ENCODE measurements at places on chromosomes 1 and 21. TPM values are rescaled to one million over a fixed set of nuclear protein-coding genes. Genes with fewer than 3 reads are reported as not detected.

DNA sequence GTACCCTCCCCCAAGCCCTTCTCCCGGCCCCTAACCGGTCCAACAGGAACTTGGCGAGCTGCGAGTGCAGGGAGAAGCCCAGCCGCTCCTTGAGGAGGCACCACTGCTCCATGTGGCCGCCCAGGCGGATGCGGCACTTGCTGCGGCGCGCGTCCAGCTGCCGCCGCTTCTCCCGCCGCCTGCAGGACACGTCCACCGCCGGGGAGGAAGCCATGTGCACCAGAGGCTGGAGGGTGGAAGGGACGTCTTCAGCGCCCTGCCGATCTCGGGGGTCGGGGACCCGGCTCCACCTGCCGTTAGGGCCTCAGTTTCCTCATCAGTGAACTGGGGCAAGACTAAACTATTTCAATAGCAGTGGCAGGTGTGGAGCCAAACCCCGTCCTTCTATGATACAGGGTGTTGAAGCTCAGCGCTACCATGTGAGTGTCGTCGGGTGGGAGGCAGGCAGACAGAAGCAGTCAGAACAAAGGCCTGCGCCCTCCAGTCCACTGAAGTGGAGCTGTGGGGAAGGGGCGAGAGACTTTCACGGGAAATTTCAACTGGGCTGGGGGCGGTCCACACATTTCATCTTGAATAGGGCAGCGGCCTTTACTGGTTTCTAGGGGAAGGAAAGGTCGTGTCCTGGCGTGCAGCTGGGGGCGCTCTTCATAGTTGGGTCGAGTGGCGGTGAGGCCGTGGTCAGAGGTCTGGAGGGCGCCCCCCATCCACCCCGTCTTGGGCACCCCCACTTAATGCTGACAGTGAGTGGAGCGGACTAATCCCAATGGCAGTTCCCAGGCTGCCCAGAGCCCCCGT is 592 bp downstream of the ZNF692 start:
- peak; percentile 78 for DNase-seq

GRCh38 chr1:31801458-31801857 is 14.4 kb downstream of the SPOCD1 start:
- DNase-seq = no peak

- no peak for DNase-seq
Observed at GRCh38 chr1:184164536-184164935, 113.0 kb downstream of the TSEN15 start.

GRCh38 chr1:44036409-44037139 is 5.3 kb upstream of the SLC6A9 start:
- DNase-seq = peak; percentile 85

DNA sequence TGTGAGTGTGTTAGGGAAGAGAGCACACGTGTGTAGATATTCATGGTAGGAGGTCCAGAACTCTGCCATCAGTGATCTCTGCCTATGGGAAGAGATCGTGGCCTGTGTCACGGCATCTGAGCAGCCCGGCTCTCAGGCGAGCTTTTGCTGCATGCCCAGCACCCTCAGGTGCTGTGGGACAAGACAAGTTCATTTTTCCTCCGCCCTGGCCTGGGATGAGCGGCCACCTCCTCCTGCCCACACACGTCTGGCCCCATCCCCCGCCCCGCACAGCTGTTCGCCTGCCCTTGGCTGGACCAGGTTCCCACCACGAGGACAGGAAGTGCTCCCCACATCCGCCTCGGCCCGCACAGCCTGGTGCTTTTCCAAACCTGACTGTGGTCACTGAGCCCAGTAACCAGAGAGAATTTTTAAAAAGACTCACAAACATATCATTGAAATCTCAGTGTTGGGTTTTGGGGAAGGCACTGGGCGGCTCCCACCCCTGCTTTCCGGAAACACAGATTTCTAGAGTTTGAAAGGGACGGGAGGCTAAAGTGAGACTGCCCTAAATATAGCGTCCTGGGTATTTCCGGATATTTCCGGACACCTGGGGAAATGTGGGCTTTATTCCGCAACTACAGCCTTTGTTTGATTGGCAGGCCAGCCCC is 18.0 kb downstream of the BMP8A start:
- no peak for DNase-seq

- DNase-seq = no peak
Observed at GRCh38 chr21:34953950-34954349, 95.2 kb downstream of the RUNX1 start.

DNA sequence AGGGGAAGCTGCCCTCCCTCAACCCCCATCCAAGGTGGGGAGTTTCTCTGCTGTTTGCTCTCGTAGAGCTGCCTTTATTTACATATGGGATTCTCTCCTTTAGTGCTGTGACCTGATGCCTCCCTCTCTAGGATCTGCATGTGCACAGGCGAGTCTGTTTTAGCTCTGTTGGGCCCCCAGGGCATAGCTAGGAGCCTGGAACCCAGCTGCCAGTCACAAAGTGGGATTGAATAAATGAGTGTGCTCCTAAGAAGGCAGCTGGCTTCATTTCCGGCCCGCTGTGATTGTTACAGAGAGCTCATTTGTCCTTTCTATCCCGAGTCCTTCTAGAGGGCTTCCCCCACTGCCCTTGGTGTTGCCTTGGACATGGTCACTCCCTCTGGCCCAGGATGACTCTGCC is 176.6 kb downstream of the GRIK3 start:
- DNase-seq = no peak

DNA sequence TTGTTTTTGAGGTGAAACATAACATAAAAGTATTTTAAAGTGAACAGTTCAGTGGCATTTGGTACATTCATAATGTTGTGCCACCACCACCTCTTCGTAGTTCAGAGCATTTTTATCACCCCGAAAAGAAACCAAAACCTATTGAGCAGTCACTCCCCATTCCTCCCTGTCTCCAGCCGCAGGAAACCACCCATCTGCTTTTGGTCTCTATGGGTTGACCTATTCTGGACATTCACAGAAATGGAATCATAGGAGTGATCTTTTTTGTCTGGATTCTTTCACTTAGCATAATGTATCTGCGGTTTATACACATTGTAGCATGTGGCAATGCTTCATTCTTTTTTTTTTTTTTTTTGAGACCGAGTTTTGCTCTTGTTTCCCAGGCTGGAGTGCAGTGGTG is 141.2 kb downstream of the VPS13D start:
- no peak for DNase-seq

- no peak for DNase-seq
Observed at GRCh38 chr1:25064465-25065240, 134.6 kb upstream of the RUNX3 start.

- no peak for DNase-seq
Observed at GRCh38 chr1:109433322-109433721, 7.1 kb upstream of the PSMA5 start.

DNA sequence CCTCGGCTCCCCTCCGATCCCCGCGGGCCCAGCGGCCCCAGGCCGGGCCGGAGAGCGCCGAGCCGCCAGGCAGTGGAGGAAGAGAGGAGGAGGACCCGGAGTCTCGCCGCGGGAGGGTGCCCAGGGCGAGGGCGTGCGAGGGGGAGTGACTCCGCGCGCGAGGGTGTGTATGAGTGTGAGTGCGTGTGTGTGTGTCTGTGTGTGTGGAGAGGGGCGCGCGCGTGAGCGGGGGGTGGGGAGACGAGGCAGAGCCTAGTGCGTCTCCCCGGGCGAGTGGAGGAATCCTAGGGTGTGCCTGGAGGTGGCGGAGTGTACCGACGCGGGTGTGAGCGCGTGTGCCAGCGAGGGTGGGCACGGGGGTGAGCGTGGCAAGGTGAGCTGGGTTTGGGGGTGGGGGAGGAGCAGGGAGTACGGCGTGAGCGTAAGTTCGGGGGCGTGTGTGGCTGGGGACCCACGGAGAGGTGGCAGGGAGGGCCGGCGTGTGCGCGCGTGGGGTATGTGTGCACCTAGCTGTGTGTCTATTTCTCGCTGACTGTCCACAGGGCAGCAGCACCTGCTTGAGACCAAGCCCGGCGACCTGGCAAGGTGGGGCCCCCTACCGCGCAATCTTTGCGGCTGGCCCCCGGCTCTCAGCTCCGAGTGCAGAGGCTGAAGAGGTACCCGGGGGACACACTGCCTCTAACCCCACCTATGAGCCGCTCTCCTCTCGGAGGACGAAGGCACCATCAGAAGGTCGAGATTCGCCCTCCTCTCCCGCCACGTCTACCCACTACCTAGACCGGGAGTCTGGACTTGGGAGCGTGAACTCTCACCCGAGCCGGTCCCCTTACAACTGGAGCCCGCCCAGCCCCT is 784 bp upstream of the KCND3 start:
- DNase-seq = no peak

GRCh38 chr1:151989211-151989862 is 4.3 kb downstream of the S100A10 start:
- peak; percentile 97 for DNase-seq

- DNase-seq = peak; percentile 64
Observed at GRCh38 chr1:111399792-111400610, 27.5 kb downstream of the OVGP1 start.

GRCh38 chr1:232174306-232174705 is 455.6 kb downstream of the SIPA1L2 start:
- no peak for DNase-seq

DNA sequence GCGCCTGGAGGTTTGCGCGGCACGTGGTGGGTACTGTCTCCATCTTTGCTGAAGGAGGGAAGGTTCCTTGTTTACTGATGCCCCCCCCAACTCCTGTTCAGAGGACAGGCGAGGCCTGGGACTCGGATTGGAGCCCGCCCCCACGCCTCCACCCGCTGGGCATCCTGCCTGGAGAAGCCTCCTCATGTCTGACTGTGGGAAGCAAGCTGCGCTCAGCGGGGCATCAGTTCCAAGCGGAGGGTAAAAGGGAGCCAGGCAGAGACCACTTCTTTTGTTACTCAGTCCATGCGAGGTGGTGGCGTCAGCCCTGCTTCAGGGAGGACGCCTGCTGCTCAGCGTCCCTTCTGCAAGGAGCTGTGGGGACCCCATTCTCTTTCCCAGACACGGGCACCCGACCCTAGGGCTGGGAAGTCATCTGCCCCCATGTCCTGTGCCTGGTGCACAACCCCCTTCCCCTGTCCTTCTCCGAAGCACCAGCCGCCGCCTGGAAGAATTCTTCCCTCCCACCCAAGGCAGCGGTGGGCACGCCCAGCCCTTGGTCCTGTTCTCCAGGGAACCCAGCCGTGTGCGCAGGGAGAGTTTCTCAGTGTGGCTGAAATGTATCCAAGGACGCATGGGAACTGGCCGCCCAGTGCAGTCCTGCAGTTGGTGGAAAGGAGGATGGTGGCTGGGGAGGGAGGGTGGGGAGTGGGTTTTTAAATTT is 414.0 kb downstream of the CAMTA1 start:
- DNase-seq = no peak

DNA sequence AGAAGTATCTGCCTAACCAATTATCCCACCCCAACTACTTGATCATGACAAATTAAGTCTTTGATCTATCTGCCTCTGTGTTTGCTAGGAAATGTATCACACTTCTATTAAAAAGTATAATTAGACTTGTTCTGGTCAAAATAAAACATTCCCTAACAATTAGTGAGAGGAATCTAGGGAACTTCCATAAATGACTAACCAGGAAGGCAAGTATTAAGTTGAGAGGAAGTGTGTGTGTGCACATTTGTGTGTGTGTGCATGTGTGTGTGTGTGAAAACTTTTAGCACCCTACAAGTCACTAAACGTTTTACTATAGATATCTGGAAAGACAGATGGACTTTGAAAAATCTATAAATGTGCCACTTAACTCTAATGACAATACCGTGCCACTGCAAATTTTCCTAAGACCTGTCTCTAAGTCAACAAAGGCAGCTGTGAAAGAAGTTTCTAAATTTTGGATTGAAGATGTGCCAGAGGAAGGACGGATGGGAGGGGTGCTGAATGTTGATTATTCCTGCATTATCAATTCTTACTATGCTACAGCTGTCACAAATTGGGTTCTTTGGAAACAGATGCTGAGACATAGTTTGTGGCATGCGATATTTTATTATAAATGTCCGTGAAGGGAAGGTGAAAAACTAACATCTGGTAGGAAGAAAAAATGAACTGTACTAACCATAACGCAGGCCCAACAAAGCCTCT is 567.1 kb downstream of the PTPRC start:
- no peak for DNase-seq

GRCh38 chr1:53663529-53664300 is 75.2 kb downstream of the GLIS1 start:
- DNase-seq = no peak

- DNase-seq = no peak
Observed at GRCh38 chr21:38272215-38272614, 15.4 kb downstream of the KCNJ15 start.

DNA sequence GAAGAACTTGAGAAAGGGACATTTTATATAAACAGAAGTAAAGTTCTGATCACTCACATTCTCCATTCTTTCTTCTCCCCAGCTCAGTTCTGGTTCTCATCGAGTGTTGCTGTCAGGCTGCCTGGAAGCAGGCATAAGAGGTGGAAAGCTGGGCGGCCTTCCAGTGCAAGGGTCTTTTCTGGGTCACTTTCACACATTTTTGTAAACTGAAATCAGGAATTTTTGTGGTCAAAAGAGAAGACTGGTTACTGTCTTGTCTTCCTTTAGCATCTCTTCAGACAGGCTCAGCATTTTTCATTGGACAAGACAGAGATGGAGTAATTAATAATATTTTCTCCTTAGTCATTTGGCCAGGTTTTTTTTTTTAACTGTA is 93.7 kb downstream of the CTH start:
- DNase-seq = no peak

- no peak for DNase-seq
Observed at GRCh38 chr1:53371121-53371666, 43.3 kb upstream of the LRP8 start.

The OR2L5 gene
- total RNA-seq = not detected

The ITSN1 gene
- total RNA-seq = 41.1 TPM

The PIK3R3 gene
- total RNA-seq = 9.3 TPM

The HCN3 gene
- 2.5 TPM for total RNA-seq

The NUF2 gene
- total RNA-seq = 23.8 TPM
